Thoracic aorta (tissue), 2 donors: ENCODE measurements at places on chromosomes 5 and 9. TPM values are rescaled to one million over a fixed set of nuclear protein-coding genes. Genes with fewer than 3 reads are reported as not detected.
A peak's percentile ranks its signal among the peaks of the same experiment; 100 is the strongest.

The GDNF gene
- not detected for total RNA-seq

The SPATA9 gene
- total RNA-seq: 0.35 TPM

The RPS14 gene
- total RNA-seq: 1,492 TPM

The RAB3C gene
- 2.8 TPM for total RNA-seq

The INSL4 gene
- total RNA-seq: not detected

The FBP1 gene
- total RNA-seq: 6.6 TPM

The STK32A gene
- 9.5 TPM for total RNA-seq

The CMYA5 gene
- 1.6 TPM for total RNA-seq

The CPEB4 gene
- 54.7 TPM for total RNA-seq

The PLAC8L1 gene
- not detected for total RNA-seq

- H3K27me3 ChIP-seq: no peaks in the 10 kb centered on the region
- no peak overlapping the region for H3K27ac ChIP-seq
- H3K36me3 ChIP-seq: no peaks in the 10 kb centered on the region
- DNase-seq: no peak
- no peaks in the 10 kb centered on the region for H3K4me1 ChIP-seq
Observed at GRCh38 chr9:82131072-82131471, 142.5 kb downstream of the SPATA31D1 start.

DNA sequence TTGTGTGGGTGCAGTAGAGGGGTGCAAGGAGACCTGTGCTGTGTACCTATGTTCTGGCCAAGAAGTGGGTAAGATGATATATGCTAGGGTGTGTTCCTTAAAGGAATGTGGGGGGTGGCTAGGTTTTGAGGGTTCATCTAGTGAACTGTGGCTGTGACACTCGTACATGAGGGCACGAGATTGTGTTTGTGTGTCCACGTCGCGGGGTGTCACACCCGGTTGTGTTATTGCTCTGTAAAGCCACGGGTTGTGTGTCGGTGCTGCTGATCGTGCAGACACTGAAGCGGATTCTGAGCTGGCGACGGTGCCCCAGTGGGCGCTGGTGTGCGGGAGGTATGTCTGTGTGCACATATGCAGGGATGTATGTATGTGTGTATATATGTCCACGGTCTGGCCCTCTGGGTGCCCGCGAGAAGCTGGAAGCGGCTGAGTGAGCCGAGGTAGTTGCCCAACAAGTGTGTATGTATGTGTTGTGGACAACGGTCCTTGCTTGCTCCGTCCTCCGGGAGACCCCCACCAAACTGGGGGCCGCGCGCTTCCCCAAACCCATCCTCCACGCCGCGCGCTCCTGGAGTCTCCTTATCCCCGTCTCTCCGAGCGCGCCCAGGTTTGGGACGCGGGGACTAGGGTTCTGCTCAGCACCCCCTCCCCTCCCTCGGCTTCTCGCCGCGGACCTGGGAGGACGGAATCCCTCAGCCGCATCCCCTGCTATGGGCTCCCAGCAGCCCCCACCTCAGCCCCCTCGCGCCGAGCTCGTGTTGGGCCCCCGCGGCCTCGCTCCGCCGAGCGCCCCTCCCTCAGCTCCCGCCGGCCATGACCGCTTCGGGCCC lies 639 bp downstream of the PCDH1 start:
- H3K27ac ChIP-seq: no peak overlapping the region
- H3K4me1 ChIP-seq: peaks cover 12% of the 10 kb centered on the region
- H3K4me3 ChIP-seq: peak overlapping the region; percentile 88

DNA sequence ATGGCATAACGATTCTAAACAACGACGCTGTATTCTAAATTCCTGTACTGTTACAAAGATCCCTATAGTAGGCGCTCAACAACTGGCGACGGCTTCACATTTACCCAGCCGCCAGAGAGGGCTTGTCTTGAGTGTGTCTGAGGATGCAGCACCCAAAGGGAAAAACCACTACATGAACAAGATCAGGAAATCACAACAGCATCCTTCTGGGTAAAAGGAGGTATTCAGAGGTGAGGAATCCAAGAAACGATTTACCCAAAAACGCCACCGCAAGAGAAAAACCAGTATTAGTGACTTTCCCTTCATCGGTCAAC lies 711 bp downstream of the TTC33 start:
- H3K4me3 ChIP-seq: peak overlapping the region; percentile 81
- H3K27me3 ChIP-seq: no peaks in the 10 kb centered on the region
- H3K4me1 ChIP-seq: peaks cover 9% of the 10 kb centered on the region
- peak overlapping the region; percentile 79 for H3K27ac ChIP-seq
- H3K36me3 ChIP-seq: no peaks in the 10 kb centered on the region

DNA sequence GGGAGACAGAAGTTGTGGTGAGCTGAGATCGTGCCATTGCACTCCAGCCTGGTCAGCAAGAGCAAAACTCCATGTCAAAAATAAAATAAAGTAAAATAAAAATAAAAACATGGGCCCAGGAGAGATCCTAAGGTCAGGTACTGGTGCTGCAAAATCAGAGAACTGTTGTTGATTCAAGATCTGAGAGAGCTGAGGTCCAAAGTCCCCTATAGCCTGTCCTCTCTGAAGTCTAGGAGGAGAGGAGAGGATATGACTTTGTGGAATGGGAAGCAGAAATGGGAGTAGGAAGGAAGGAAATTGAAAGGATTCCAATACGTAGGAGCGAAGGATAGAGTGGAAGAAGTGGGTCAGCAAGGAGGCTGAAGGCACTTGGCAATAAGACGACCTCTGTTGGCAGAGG lies 4.6 kb upstream of the OR1L4 start:
- no peaks in the 10 kb centered on the region for H3K27me3 ChIP-seq
- H3K27ac ChIP-seq: no peak overlapping the region
- no peaks in the 10 kb centered on the region for H3K4me1 ChIP-seq
- no peak for DNase-seq
- no peak overlapping the region for H3K4me3 ChIP-seq

DNA sequence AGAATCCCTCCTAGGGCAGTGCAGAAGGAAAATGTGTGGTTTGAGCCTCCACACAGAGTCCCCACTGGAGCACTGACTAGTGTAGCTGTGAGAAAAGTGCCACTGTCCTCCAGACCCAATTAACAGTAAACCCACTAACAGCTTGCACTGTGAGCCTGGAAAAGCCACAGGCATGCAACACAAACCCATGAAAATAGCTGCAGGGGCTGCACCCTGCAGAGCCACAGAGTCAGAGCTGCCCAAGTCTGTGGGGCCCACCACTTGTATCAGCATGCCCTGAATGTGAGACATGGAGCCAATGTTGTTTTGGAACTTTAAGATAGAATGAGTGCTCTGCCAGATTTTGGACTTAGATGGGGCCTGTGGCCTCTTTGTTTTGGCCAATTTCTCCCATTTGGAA lies 119.8 kb upstream of the CDH9 start:
- DNase-seq: no peak
- no peaks in the 10 kb centered on the region for H3K27me3 ChIP-seq
- H3K36me3 ChIP-seq: no peaks in the 10 kb centered on the region

DNA sequence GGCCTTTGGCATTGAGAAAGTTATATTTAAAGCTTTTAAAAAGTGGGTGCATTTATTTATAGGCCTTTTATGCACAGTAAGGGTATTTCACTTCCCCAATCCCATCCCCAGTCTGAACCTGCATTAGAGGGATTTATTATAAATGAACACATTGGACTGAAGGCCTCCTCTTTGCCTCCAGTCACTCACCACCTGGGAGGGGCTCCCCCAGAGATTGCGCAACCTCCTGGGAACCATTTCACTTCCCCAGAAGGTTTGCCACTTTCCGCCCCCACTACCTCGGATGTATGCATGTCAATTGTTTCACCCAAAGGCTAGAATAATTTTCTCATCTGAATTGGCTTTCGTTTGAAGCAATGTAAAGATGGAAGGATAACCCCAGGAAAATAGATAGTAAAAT lies 29.8 kb upstream of the VCAN start:
- H3K27me3 ChIP-seq: no peaks in the 10 kb centered on the region
- H3K4me1 ChIP-seq: peaks cover 3% of the 10 kb centered on the region
- no peak for DNase-seq
- H3K4me3 ChIP-seq: no peak overlapping the region
- H3K36me3 ChIP-seq: no peaks in the 10 kb centered on the region

GRCh38 chr9:134942788-134943184 lies 25.1 kb upstream of the FCN1 start:
- H3K27ac ChIP-seq: no peak overlapping the region
- H3K4me1 ChIP-seq: no peaks in the 10 kb centered on the region
- no peaks in the 10 kb centered on the region for H3K36me3 ChIP-seq
- DNase-seq: no peak
- no peak overlapping the region for H3K4me3 ChIP-seq
- no peaks in the 10 kb centered on the region for H3K27me3 ChIP-seq

- no peak overlapping the region for H3K4me3 ChIP-seq
- no peaks in the 10 kb centered on the region for H3K27me3 ChIP-seq
- no peaks in the 10 kb centered on the region for H3K4me1 ChIP-seq
Observed at GRCh38 chr5:76469656-76470290, 66.7 kb downstream of the IQGAP2 start.

GRCh38 chr9:129484352-129485000 lies 136.4 kb downstream of the C9orf50 start:
- H3K4me3 ChIP-seq: peak overlapping the region; percentile 77
- H3K27me3 ChIP-seq: no peaks in the 10 kb centered on the region
- no peaks in the 10 kb centered on the region for H3K36me3 ChIP-seq
- no peak for DNase-seq

GRCh38 chr9:116243708-116244107 lies 90.1 kb downstream of the PAPPA start:
- no peaks in the 10 kb centered on the region for H3K36me3 ChIP-seq
- no peaks in the 10 kb centered on the region for H3K27me3 ChIP-seq
- no peak for DNase-seq
- H3K4me1 ChIP-seq: no peaks in the 10 kb centered on the region
- H3K27ac ChIP-seq: no peak overlapping the region

DNA sequence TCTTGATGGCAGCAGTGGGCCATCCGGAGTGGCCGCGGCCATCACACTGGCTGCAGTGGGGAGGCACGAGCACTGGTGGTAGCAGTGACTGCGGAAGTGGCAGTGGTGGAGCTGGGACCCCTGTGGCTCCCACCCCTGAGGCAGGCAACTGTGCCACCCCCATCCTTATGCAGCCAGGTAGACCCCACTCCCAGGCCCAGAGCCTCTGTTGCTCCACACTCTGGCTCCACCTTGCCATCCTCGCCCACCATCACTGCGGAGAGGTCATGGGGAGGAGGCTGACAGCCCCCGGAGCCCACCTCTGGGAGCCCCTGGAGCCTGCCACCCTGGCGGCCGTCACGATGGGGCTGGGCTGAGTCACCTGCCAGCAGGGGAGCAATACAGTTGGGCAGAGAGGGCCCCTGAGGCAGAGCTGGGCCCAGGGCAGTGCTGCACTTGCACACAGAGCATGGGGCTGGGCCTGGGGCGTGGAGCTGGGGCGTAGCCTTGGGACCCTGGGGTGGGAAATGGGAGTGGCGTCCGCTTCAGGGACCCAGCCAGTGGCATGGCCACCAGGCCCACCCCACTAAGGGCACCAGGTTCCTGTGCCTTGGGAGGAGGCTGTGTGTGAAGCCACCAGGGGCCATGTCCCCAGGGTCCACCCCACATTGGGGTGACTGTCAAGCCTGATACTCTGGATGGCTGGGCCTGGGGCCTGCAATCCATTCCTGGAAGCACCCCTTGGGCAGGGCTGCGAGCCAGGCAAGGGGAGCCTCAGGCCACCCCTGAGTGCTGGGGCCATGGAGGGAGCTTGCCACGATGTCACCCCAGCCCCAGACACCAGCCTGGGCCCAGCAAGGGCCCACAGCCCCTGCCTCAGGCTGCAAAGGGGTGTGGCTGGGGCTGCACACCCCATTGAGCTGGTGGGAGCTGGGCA lies 7.7 kb downstream of the AMBP start:
- no peaks in the 10 kb centered on the region for H3K27me3 ChIP-seq
- no peak for DNase-seq
- peaks cover 21% of the 10 kb centered on the region for H3K4me1 ChIP-seq
- no peak overlapping the region for H3K27ac ChIP-seq
- no peak overlapping the region for H3K4me3 ChIP-seq

DNA sequence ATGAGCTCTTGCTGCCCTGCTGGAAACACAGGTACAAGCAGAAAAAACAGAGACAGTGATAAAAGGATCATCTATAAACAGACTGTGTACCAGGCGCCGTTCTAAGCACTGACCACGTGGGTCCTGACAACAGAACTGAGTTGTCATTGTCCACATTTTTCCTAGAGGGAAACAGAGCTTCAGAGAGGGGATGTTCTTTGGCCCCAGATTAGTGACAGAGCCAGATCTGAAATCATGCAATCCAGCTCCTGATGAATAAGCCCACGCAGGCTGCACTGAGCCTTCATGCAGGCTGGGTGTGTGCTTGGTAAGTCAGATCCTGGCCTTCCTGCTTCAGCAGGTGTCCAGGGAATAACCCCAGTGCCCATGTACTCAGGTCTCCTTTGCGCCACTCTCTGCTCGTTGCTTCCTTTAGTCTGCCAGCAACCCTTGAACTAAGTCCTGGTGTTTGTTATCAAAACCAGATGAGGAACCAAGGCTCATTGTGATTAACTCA lies 22.8 kb upstream of the TCF7 start:
- DNase-seq: no peak
- no peaks in the 10 kb centered on the region for H3K36me3 ChIP-seq
- H3K4me3 ChIP-seq: no peak overlapping the region
- H3K27me3 ChIP-seq: no peaks in the 10 kb centered on the region
- H3K4me1 ChIP-seq: peaks cover 31% of the 10 kb centered on the region
- no peak overlapping the region for H3K27ac ChIP-seq

- no peaks in the 10 kb centered on the region for H3K4me1 ChIP-seq
- no peak overlapping the region for H3K4me3 ChIP-seq
- H3K36me3 ChIP-seq: no peaks in the 10 kb centered on the region
- H3K27me3 ChIP-seq: no peaks in the 10 kb centered on the region
Observed at GRCh38 chr5:76153271-76153670, 70.1 kb downstream of the SV2C start.

- no peaks in the 10 kb centered on the region for H3K36me3 ChIP-seq
- H3K27ac ChIP-seq: no peak overlapping the region
- H3K27me3 ChIP-seq: no peaks in the 10 kb centered on the region
- no peaks in the 10 kb centered on the region for H3K4me1 ChIP-seq
- DNase-seq: no peak
Observed at GRCh38 chr9:118162716-118163115, 458.5 kb downstream of the TLR4 start.

- no peak overlapping the region for H3K4me3 ChIP-seq
- no peaks in the 10 kb centered on the region for H3K27me3 ChIP-seq
- peaks cover 4% of the 10 kb centered on the region for H3K36me3 ChIP-seq
- peaks cover 66% of the 10 kb centered on the region for H3K4me1 ChIP-seq
- DNase-seq: no peak
- peak overlapping the region; percentile 79 for H3K27ac ChIP-seq
Observed at GRCh38 chr5:179764056-179764455, 29.7 kb upstream of the LTC4S start.

GRCh38 chr5:81687292-81687691 lies 63.6 kb downstream of the SSBP2 start:
- no peak for DNase-seq
- no peak overlapping the region for H3K4me3 ChIP-seq
- no peaks in the 10 kb centered on the region for H3K4me1 ChIP-seq
- H3K36me3 ChIP-seq: no peaks in the 10 kb centered on the region

GRCh38 chr5:151031554-151031953 lies 11.2 kb downstream of the GPX3 start:
- H3K36me3 ChIP-seq: peaks cover 79% of the 10 kb centered on the region
- peaks cover 15% of the 10 kb centered on the region for H3K4me1 ChIP-seq
- H3K4me3 ChIP-seq: no peak overlapping the region
- no peaks in the 10 kb centered on the region for H3K27me3 ChIP-seq
- no peak overlapping the region for H3K27ac ChIP-seq
- DNase-seq: no peak
